ENCODE measurements at places on chromosomes 16 and 17.

DNA sequence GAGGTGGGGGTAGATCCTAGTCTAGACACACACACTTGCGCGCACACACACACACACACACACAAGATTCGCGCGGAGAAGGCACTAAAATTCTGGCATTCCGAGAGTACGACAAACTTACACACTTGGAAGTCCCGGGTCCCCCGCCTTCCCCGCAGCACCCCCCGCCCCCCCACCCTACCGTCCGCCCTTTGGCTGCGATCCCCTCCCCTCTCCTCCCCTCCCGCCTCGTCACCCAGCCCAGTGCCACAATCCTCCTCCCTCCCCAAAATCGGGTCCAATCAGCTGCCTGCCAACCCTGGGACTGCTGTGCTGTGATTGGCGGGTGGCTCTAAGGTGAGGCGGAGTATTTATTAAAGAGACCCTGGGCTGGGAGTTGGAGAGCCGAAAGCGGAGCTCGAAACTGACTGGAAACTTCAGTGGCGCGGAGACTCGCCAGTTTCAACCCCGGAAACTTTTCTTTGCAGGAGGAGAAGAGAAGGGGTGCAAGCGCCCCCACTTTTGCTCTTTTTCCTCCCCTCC, at the start of gene SOX9:
Gene SOX9, plus strand, starts transcription at position 379 of the 522 bp plus-strand sequence. CDS start 372 bp downstream, outside the sequence.
- DNase-seq = peak; percentile 95

- DNase-seq = no peak
Measured at GRCh38 chr17:59002848-59003247, 103.8 kb downstream of the TRIM37 start.

- no peak for DNase-seq
Measured at GRCh38 chr16:56102183-56102686, 89.1 kb upstream of the GNAO1 start.

DNA sequence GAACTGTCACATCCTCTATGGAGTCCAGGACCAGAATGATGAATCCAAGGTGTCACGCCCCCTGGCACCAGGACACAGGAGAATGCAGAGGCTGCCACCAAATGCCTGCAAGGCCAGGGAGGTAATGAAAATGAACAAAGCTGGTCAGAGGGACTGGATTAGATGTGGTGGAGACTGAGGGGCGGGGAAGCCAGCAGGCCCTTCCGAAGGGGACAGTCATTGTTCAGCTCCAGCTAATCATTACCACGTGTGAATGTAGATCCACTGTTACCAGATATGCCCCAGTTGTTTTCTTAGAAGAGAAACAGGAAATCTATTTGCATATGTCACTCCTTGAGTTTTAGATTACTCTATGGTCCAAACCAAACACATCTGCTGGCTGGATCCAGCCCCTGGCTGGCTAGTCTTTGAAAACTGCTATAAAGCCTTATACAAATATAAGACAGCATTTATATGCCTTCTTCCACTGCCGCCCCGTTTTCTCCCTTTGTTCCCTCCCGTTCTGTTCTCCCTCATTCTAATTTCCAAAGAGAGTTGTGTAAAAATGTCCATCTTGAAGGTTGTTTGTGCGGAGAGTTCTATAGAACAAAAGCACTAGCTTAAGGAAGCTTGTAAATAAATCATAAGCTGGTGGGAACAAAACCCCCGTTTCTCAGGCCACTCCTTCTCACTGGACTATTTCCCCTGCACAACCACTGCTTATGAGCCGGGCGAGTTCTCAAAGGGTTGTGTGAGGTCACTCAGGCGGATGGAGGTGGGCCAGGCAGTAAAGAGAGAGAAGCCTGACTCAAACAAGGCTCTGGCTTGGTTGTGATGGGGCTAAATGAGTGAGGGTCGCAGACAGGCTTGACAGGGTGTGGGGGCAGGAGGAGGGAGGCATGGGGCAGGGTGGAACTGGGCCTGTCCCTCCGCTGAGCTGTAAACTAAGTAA, 14.2 kb downstream of the CRYM start:
- DNase-seq = no peak

- no peak for DNase-seq
Measured at GRCh38 chr16:4507588-4508345, 30.8 kb downstream of the CDIP1 start.

- DNase-seq = no peak
Measured at GRCh38 chr17:75691801-75692626, 24.9 kb downstream of the SAP30BP start.

DNA sequence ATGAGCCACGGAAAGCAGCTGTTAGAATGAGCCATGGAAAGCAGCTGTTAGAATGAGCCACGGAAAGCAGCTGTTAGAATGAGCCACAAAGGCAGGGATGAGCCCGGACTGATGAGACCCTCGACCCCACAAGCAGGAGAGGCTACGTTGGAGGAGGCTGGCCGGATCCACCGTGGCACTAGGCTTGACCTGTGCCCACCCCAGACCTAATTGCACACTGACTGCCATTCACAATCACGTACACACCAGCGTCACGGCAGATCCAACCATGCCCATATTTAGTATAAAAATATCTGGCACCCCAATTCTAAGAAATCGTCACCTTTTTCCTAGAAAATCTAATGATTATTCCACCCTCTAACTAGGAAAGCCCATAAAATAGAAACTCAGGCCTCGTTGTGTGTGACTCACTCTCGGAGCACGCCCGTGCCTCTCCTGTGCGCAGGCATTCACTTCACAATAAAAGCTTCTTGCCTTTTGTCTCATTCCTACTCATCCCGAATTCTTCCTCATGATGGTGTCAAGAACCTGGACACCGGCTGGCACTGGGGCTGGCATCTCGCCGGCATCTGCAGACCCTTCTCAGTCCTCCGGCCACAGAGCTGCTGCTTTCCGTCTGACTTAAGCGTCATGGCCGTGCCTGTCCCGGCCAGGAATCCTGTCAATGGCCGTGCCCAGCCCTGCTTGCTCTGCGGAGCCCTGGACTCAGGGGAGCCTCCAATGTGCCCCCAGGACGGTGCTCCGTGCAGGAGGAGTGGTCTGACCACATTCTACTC, 5.5 kb upstream of the SECTM1 start:
- DNase-seq = peak; percentile 35

DNA sequence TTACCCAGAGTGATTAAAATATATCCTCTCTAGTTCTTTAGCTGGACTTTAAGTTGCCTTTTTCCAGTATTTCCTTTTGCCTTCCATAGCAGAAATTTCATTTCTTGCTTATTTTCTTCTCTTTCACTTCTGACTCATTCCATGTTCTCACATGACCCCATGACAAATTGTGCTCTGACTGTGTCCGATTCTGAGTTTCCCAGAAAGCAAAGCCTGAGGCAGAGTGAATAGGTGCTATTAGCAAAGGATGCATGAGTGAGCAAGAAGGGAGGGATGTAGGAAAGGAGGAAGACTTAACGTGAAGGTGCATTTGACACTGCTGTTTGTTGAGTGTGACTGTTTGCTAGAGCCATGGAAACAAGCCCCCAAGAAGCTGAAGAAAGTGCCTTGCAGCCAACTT, 82.6 kb upstream of the CNTNAP4 start:
- peak; percentile 56 for DNase-seq

DNA sequence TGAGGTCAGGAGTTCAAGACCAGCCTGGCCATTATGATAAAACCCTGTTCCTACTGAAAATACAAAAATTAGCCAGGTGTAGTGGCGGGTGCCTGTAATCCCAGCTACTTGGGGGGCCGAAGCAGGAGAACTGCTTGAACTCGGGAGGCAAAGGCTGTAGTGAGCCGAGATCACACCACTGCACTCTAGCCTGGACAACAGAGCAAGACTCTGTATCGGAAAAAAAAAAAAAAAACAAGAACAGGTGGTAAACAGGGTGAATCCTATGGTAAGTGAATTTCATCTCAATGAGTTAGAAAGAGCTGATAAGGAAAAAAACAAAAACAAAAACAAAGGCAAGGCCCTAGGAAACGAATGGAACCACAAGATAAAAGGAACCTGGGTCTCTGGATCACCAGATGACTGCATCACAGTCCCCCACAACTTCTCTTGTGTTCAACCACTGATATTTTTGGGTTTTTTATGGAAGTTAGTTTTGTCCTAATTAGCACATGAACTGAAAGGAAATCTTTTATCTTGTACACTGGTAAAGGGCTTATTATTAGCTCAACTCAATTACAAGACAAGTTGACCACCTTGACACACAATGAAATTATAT, 21.0 kb downstream of the GLG1 start:
- no peak for DNase-seq

DNA sequence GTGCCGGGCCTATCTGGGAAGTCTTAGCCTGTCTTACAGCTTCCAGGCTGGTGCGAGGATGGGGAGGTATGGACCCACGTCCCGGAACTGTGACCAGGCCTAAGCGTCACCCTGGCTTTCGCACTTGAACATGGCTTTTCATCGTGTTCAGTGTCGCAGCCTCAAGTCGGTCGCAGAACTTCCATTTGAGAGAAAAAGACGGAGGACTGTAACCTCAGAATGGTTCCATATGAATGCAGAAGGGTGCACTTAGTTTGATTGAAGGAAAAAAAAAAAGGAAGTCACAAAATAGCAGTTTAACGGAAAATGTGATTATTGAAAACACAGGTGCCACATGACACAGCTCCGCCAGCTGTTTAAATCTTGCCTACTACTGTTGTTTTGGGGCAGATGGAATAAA, 30.2 kb upstream of the JPT2 start:
- no peak for DNase-seq

DNA sequence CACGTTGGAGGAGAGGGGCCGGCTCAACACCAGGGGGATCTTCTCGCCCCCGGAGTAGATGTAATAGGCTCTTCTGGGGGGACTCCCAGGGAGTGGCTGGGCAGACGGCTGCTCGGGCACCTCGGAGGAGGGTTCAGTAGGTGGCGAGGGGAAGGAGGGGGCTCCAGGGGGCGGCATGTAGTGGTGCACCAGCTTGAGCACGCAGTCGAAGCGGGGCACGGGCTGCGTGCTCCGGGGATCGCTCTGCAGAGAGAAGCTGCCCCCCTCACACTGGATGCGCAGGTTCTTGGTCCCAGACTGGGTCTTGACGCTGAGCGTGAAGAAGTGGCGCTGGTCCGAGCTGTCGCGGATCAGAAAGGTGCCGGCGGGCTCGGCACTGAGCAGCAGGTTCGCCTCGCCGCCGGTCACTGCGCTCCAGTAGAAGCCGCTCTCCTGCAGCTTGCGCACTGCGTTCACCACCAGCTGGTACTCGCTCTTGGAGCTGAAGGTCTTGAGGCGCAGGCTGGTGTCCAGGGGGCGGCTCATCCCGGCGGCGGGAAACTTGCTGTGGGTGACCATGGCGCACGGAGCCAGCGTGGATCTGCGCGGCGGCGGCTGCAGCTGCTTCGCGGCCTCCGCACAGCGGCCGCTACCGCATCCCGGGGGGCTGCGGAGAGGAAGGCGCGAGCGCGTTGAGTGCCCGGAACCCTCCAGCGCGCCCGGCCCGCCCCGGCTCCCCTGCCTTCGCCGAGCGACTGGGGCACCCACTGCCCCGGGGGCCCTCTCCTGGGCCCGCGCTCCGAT, 1.1 kb downstream of the SOCS3 start:
- DNase-seq = no peak
